ENCODE measurements at places on chromosomes 5 and 9.

GRCh38 chr9:87887661-87888480, 5.2 kb downstream of the SPATA31E1 start:
- no peak for DNase-seq

- no peak for DNase-seq
These were observed 152.5 kb downstream of the DMRT2 start for GRCh38 chr9:1202512-1203280.

DNA sequence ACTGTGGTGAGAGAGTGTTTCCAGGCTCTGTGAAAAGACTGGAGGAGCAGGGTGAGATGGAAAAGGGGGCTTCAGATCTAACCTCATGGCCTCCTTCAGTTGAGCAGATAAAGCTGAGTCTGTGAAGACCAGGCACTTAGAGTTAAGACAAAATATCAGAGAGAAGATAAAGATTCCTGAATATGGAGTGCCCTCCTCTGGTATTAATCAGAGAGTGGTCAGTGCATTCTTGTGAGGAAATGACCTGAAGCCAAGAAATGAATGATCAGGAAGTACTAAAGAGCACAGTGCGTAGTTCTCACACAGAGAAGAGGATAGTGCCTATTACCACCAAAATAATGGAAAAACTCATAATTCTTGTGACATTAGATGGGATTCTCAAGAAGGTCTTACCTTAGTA, 1417.0 kb upstream of the ACO1 start:
- DNase-seq = no peak

DNA sequence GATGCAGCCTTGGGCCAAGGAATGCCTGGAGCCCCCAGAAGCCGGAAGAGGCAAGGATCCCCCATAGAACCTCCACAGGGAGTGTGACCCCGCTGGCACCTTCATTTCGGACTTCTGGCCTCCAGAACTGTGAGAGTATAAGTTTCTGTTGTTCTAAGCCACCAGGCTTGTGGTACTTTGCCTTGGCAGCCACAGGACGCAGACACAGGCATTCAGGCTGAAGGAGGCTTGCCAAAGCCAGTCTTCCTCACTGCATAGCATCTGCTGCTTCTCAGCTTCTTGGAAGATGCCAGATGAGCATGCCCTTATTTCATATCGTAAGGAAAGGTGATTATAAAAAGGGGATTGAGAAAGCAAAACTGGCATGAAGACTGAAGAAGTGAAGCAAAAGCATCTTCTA, 61.1 kb upstream of the TAS2R1 start:
- no peak for DNase-seq

GRCh38 chr5:150138551-150139265, 16.9 kb downstream of the PDGFRB start:
- no peak for DNase-seq

GRCh38 chr9:93194221-93194625, 10.3 kb downstream of the WNK2 start:
- DNase-seq = no peak

DNA sequence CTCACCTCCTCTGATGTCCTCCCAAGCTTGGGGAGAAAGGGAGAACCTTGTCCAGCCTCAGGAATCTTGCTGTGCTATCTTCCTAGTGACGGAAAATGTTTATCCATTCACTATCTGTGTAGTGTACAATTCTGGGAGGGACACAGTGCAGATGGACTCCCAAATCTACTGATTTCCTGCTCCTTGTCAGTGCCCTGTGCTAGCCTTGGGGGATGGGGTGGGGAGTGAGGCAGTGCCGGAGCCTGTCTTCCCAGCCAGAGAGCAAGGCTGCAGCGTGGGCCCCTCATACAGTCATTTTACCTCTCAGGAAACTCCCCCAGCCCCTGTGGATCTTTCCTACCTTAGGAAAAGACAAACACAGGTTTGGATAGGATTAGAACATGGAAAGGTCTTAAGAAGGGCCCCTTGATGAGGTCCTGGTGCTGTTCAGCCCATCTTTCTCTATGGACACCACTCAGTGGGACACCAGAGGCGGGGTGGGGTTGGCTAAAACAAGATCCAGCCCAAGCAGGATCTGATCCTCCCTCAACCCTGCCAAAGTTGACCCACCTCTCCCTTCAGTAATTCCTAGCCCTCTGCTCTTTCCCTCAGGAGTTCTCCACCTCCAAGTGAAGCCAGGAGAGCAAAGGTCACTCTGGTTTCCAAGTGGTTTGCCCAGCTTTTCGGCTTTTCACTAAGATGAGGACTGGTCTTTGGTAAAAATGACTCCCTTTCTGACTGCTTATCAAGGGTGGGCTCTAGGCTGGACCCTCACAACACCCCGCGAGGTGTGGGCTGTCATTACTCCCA, 3.4 kb downstream of the DOLK start:
- DNase-seq = no peak

DNA sequence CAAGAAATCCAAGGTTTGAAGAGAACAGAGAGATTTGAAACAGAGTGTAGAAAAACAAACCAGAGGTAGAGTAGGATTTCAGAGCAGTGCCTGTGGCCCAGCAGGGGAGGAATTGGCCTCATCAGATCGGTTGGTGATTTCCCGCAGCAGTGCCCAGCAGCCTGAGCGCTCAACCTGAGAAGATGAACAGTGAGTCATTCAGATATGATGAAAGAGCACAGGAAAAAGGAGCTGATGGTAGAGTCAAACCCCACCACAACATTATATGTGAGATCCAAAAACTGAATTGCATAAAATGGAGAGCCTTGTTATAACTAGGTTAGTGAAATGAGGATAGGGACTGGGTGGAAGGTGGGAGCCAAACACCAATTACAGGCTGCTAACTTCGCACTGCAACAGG, 248.9 kb downstream of the PIK3R1 start:
- no peak for DNase-seq

- no peak for DNase-seq
These were observed 651 bp downstream of the TTC1 start for GRCh38 chr5:160009591-160009989.

DNA sequence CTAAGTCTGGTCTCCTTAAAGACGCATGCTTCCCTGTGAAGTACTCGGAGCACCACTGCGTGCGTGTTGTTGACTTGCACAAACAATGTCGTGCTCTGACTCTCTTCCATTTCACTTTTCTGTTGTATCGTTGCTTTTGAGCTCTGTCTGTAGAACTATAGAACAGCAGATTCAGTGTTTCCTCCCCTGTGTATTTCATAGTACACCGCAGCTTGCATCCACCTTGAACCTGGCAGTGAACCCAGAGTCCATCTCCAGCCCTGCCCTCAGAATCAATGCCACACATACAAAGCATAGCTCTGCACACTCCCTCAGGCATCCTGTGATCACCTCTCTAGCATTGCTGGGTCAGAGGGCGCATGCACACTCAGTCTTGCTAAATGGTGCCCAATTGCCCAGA, 37.2 kb upstream of the ADAMTS2 start:
- no peak for DNase-seq

DNA sequence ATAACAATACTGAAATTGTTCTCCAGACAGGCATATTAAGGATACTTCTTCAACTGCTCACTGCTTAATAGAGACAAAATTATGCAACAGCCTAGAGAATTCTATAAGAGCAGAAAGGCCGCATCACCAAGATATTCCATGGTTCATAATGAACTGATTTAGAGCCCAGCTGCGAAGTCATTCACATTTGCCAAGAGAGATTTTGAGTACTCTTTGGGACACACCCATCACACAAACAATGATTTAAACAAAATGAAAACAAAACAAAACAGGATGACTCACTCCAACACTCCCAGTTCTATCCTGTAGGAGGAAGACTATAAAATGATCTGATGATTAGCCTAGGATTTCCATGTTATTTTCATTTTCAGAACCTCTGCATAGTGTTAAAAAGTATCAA, 145.7 kb upstream of the GNA14 start:
- DNase-seq = no peak

GRCh38 chr5:58404734-58405133, 55.2 kb downstream of the PLK2 start:
- no peak for DNase-seq

- no peak for DNase-seq
These were observed 293.9 kb upstream of the TARS1 start for GRCh38 chr5:33146881-33147280.

Data from NCI-H187 (cell line).